Myocyte (in vitro differentiated cells): ENCODE measurements at places on chromosomes 4 and X.

DNA sequence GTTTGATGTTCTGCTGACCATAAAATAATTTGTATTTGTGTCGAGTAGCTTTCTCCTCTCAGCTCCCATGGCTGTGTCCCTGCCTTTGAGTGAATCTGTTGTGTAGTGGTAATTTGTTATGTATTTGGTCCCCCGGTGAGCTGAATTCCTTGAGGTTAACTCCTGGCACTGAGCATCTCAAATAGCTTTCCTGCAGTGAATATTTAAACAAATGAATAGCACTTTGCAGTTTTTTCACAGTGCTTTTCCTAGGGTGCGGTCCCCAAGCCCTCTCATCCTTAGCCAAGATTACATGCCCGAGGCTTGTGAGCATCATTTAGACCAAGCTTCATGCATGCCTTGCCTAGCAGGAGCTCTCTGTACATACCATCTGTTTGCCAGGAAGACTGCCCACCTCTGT, 74.2 kb downstream of the CLDN34 start:
- DNase-seq, result no peak

DNA sequence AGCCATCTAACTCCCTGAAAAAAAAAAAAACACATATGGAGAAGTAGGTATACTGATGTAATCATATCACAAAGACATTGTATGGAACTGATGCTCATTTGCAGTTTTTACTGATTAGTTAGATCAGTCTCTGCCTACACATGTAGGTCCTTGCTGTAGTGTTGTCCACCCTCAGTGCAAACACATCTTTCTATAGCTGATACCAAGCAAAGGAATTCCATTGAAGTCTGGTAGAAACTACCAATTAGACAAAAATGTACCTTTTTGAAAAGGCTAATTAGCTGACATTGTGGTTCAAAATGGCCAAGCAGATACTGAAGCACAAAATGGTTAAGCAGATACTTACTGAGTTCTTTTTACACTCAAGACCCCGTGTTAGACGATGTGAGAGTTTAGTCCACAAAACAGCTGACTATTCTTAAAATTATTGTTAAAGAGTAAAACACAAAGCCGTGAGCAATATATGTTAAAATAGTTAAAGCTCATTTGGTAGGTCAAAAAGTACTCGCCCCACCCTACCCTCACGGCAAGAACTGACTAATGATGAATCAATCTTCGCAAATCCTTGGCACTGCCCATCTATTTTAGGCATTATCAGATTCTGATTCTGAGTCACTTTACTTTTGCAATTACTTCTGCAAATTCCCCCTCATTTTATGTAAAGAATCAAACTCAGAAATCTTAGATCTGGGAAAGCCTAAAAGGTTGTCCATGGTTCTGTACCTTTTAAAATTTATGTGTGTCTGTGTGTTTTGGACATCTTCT, 40.4 kb downstream of the COL4A6 start:
- no peak for DNase-seq

- no peak for DNase-seq
Observed at GRCh38 chrX:65821721-65822496, 154.5 kb downstream of the MSN start.

- DNase-seq, result no peak
Observed at GRCh38 chr4:185810746-185811508, 1.1 kb downstream of the SORBS2 start.

DNA sequence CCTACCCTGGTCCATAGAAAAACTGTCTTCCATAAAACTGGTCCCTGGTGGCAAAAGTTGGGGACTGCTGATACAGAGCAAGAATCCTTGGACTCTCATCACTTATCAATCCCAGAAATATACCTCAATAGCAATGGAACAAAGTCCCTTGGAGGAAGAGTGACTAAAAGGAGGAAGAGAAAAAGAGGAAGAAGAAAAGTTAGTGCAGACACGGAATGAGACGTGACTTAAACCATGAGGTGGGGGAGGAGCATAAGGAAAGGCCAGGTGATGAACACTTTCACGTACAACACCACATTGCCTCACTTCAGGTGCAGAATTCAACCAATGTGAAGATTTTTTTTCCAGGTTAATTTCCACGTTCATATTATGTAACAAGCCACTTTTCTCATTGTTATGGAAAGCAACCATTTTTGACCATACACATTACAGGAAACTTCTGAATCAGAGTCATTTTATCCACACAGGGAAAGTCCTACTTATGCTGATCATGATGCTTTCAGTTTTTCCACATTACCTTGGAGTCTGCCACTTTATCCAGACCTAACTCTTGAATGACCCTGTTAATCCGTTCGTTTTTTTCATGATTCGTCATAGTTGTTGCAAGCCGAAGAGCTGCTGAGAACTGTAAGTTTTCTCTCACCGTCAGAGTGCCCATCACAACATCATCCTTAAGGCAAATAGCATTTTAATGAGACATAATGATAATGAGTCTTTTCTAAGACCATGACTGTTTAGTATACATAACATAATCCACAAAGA, 27.7 kb downstream of the ABCG2 start:
- no peak for DNase-seq

- no peak for DNase-seq
Observed at GRCh38 chrX:153573984-153574383, 25.0 kb downstream of the CCNQ start.

DNA sequence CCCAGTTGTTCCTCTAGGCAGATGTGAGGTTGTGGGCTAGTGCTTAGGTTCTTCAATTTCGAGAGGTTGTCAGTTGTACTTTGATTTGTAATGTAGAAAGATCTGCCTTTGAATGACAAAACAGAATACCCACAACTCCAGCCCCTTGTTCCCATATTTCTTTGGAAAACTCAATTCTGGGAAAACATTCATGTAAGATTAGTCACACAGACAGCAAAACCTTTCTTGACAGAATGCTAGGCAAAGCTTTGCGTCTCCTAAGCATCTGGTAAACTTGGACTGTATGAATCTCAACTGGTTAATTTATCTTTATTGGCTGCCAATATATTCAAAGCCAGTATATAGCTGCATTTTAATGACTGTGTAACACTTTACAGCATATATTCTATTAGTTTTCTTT, 34.9 kb downstream of the NOCT start:
- DNase-seq, result peak; percentile 36

- DNase-seq, result peak; percentile 51
Observed at GRCh38 chr4:153018684-153019083, 82.6 kb downstream of the FHDC1 start.
